ENCODE measurements at places on chromosomes 3 and 15. TPM values are rescaled to one million over a fixed set of nuclear protein-coding genes. Genes with fewer than 3 reads are reported as not detected.

The TRPM1 gene
- total RNA-seq, result not detected

The SERPINI2 gene
- 0.12 TPM for total RNA-seq

The SIAH2 gene
- 25.1 TPM for total RNA-seq

The MAPKAPK3 gene
- 25.5 TPM for total RNA-seq

The MAP4 gene
- 35.8 TPM for total RNA-seq

The WDR72 gene
- 11.5 TPM for total RNA-seq

The STAC gene
- 4.4 TPM for total RNA-seq

The TLR9 gene
- total RNA-seq, result not detected
